ELR (cell line): ENCODE measurements at places on chromosomes 3 and 15.

DNA sequence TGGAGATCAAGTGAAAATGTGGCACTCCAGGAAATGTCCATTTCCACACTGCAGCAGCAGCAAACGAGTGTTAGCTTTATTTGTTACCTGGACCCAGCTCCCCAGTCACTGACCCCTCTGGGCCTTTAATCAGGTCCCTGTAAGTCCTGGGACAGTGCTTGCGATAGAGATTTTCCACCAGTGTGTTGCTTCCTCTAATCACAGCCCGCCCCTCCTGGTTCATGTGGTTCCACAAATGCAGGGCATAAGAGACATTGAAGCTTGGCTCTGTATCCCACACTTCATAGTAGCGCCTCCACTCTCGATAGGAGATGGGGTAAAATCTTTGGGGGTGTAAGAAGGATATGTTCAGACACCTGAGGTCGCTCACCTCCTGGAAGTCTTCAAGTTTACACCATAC lies 8.0 kb downstream of the A4GNT start:
- no peak for DNase-seq

- DNase-seq: no peak
Observed at GRCh38 chr3:183576487-183577107, 21.1 kb upstream of the KLHL6 start.

GRCh38 chr15:32705446-32705845 lies 12.4 kb upstream of the GREM1 start:
- DNase-seq: peak; percentile 62

DNA sequence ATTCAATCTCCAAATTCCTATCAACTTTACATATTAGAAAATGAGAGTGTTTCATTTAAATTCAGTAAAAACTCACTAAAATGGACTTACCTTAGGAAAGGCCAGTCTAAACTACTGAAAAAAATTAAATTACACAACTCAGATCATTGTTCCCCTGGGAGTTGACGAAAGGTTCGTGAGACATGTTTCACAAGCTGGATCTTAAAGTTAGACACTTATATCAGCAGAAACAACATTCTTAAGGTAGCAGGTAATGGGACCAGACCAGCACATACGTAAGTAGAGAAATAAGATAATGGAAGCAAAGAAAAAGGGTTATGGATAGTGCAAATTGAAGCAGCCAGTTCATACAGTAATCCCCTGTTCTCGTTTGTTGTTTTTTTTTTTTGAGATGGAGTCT lies 8.9 kb downstream of the RFX7 start:
- DNase-seq: no peak

- DNase-seq: no peak
Observed at GRCh38 chr3:187852842-187853730, 107.8 kb upstream of the BCL6 start.
